ENCODE measurements at places on chromosomes 11 and 22. TPM values are rescaled to one million over a fixed set of nuclear protein-coding genes. Genes with fewer than 3 reads are reported as not detected.

DNA sequence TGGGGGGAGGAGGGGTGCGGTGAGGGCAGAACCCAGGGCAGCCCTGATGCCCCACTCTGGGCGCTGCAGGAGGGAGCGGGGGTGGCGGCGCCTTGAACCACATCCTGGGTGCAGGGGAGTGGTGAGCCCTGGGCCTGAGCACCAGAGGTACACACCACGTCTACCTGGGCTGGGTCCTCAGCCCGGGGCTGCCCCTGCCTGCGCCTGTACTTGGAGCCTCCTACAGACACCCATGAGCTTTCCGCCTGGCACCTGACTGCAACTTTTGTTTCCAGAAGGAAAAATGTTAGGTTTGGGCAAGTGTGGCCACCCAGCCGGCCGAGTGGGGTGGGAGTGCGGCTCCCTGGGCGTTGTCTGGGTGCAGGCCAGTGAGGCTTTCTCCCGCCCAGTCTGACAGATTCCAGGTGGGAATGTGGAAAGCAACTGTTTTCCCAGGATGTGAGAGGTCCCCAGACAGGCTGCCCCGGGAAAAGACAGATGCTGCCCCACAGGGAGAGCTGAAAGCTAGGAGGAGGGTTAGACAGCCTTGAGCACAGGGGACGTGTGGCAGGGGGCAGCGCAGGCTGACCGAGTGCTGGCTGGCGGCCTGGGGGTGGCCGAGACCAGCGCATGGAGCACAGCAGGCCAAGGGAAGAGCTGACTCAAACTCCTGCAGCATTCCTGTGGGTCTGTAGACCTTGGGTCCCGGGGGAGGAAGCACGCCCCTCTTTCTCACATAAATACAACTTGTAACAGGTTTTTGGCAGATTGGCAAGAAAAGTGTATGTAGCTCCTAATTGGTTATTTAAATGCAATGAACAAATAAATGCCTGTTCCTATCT, 44.1 kb downstream of the GNB1L start:
- DNase-seq = peak; percentile 33

The RBX1 gene
- 71.7 TPM for polyA plus RNA-seq

GRCh38 chr11:64870893-64871466, 7.4 kb downstream of the EHD1 start:
- DNase-seq = no peak

DNA sequence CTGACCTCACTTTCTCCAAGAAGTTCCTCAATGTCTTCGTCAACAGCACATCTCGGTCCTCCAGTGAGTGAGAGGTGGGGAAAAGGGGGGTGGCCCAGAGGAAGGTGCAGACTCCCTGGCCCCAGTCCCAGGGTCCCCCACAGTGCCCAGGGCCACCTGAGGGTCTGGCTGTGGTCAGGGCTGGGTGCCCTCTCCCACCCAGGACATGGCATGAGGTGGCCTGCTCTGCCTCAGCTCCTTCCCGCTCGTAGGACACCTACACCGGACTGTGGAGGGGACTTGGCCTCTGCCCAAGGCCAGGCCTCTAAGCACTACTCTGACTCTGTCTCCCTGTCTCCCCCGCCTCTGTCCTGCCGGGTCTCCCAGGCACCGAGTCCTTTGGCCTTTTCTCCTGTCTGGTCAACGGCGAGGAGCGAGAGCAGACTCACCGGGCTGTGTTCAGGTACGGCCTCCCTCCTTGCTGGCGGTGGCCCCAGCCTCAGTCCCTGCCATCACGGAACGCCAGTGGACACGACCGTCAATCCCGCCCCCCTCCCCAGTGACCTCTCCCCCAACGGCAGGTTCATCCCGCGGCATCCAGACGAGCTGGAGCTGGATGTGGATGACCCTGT, 4.5 kb downstream of the MAPK8IP2 start:
- DNase-seq = no peak

DNA sequence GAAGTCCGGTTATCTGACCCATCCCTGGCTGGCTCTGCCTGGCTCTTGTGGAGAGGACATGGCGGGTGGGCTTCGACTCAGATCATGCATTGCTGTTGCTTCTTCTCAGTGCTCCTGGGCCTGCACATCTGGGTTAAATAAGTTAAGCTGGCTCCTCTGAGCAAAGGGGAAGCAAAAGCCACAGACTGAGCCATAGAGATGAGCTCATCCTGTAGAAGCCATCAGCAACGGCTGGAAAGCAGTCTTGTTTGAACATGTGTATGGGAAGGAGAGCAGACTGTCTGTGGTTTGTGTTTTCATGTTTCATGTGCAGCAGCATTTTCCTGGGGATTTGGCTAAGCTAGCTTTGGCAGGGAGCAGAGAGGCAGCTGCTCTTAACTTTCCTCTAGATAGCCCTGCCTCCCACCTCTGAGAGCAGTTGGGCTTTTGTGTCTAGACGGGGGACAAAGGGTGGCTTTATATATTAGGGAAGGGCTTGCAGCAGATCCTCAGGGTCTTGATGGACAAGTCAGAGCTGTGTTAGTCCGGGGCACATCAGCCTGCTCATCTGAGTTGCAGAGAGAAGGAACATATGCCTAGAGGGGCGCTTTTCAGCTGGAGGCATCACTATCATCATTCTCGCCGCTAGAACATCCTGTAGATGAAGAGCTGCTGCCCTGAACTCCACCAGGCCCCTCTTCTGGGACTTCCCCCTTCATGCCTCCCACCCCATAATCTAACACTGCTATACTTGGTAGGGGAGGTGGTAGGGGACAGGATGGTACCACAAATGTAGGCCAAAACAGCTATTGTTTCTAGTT, 14.9 kb downstream of the DCPS start:
- DNase-seq = peak; percentile 88

The WNT7B gene
- polyA plus RNA-seq = 0.56 TPM

The FOLR2 gene
- not detected for polyA plus RNA-seq

DNA sequence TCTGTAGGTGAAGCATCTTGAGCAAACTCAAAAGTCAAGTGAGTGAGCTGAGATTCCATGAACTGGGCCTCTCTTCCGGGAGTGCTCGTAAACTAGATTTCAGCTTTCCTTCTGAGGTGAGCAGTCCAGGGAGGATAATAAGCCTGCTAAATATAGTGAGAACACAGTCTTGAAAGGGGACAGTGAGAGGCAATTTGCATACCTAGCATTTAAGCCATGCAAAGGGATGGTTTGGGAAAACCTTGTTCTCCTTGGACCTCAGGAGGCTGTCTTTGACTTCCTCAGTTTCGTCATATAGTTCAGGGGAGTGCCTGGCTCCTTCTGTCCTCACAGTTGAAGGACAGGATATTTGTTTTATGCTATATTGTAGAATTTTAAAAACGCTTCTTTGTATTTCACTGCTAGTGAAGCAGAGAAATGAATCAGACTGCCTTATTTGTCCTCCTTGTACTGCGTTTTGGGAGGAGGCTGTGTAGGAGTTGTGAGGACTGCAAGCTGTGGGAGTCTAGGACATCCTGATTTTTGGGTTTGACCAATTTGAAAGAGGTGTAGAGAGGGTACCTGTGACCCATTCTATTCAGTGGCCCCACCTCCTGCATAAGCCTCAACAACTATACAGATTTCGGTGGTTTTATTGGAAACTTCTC, 11.0 kb upstream of the SORL1-AS1 start:
- no peak for DNase-seq

The CADM1 gene
- polyA plus RNA-seq = 70.7 TPM

The ASPHD2 gene
- 1.9 TPM for polyA plus RNA-seq

DNA sequence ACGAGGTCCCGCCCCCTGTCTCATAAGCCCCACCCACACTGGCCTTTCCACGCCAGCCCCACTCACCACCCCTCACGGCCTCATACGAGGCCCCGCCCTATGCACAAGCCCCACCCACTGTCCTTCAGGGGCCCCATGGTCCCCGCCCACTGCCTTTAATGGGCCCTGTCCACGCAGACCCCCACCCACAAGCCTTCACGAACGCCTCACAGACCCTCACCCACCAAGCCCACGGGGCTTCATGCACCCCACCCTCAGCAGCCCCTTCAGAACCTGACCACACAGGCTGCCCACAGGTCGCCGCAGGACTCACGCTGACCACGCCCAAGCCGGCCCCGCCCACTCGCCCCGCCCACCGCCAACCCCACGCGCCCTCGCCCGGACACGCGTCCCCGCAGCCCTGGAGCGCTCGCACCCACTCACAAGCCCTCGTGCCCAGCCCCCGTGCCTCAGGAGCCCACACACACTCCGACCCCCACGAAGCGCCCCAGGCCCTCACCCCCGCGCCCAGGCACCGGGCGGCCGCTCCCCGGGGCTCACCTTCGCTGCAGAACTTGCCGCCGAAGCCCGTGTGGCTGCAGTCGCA, 10.5 kb downstream of the NRXN2 start:
- DNase-seq = no peak

The SOX10 gene
- not detected for polyA plus RNA-seq

DNA sequence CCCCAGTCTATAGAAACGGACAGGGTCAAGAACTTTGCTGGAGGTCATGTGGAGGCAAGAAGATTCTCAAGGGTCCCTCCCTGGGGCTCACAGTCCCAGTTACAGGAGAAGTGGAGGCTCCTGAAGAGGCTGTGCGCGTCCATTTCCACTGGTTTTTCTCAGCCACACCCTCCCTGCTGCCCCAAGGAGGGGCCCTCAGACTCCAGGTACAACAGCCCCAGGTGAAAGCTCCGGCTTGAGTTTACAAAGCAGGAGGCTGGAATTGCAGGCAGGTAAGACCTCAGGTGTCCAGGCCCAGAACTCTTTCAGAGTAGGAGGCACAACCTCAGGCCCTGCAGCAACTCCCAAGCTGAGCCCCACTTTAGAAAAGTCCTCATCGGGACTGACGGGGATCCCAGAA, 3.1 kb downstream of the SHANK2 start:
- DNase-seq = no peak

The ASCL2 gene
- polyA plus RNA-seq = not detected

DNA sequence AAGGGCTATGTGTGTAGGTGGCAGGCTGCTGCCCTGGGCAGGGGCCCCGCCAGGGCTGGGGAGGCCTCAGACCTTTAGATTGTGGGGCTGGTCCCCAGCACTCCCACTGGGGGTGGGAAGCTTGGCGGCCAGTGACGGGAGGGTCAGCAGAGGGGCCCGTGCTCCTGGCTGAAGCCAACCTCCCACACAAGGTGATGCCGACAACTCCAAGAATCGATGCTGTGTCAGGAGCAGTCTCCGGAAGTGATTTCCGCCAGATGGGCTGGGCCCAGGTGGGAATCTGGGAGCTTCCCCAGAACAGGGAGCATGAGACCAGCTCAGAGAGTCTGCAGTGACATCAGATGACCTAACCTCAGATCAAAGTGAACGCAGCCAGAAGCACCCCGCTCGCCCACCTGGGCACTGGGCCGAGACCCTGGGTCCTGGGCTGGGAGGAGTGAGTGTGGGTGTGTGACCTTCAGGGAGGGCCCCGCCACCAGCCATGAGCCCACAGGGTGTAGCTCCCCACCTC, 7.7 kb downstream of the TRPM5 start:
- DNase-seq = no peak

The APOA1 gene
- polyA plus RNA-seq = not detected

DNA sequence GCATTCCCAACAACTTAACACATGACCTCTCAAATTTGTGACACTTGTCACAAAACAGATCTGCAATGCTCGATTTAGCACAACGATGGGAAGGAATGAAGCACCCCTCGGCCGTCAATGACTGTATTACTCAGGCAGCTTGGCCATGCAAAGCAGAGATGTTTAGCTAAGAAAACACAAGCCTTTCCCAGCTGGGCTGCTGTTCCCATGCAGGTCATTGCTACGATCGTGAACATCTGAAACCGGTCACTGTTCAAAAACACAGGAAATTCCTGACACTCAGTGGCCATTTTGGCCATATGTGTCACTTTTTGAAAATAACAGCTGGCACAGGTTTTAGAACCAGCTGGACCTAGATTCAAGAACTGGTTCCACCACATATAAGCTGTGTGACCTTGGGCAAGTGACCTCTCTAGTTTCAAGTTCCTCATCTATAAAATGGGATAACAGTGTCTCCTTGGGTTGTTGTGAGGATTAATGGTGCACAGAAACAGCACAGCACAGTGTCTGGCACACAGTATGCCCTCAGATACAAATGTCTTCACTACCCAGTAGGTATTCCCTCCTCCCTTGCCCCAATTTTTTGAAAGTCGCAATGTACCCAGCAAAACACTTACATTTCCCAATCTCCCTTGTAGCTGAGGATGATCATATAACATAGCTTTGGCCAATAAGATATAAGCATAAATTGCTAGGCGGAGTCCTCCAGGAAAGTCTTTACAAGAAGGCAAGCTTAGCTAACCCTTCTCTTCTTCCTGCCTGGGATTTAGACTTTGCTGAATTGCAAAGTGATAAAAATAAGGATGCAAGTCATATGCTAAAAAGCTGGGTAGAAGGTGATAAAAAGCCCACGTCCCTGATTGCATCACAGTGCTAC, 93.1 kb downstream of the C11orf58 start:
- no peak for DNase-seq

The ENTHD1 gene
- not detected for polyA plus RNA-seq

DNA sequence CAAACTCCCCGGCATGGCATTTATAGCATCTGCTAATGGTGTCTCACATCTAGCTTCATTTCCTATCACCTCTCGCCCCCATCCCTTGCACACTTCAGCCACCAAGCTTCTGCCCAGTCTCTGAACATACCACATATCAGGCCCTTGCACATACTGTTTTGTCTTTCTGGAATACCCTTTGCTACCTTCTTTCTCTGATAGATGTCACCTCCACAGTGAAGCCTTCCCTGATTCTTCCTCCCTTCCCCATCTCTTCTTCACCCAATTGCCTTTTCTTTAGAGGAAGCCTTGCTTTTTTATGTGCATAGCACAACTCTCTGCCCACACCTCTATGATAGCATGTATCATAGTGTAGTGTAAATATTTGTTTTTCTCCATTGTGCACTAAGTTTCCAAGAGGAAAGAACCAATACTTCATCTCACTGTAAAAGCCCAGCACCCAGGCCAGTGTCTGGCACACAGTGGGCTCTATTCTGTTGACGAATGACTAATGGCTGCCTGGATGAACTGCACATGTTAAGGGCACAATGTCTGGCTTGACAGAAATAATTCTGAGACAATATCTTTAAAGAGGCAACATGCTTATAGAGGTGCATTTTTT, 27.8 kb downstream of the P4HA3 start:
- DNase-seq = no peak

GRCh38 chr11:102004220-102004619, 43.0 kb upstream of the CFAP300 start:
- DNase-seq = no peak

The MYRF gene
- 2.7 TPM for polyA plus RNA-seq

The KRTAP5-11 gene
- not detected for polyA plus RNA-seq

The FAM83F gene
- 0.01 TPM for polyA plus RNA-seq

The UFD1 gene
- polyA plus RNA-seq = 87.3 TPM

DNA sequence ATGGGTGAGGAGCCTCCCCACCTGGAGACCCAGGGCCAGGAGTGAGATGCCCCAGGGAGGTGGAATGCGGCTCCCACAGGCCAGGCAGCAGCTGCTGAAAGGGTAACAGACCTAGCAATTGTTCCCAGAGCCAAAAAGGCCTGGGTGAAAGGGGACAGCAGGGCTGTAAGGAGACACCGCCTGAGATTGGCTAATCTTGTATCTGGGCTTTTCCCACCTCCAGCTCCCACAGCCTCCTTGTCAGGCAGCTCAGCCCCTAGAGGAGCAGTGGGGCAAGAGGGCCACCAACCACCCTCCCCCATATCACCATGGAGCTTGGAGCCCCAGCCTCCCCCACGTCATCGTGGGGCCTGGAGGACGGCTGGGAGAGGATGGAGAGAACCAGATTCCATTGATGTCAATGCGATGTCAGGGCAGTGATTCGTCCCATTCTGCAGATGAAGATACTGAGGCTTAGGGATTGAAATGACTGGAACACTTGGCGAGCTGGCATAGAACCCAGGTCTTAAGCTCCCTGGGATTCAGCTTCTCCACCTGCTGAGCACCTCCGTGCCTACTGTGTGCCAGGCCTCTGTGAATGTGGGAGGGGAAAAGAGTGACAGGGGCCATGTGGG, 2.9 kb upstream of the MGAT3 start:
- DNase-seq = no peak

- DNase-seq = peak; percentile 66
Observed at GRCh38 chr11:124898263-124898680, 607 bp upstream of the ROBO4 start.

Measured in AG04450 (cell line).